Sciatic nerve (tissue), 2 donors: ENCODE measurements at places on chromosomes 5 and 9.

GRCh38 chr5:154819546-154819945, 30.9 kb downstream of the FAXDC2 start:
- DNase-seq, result peak; percentile 32

DNA sequence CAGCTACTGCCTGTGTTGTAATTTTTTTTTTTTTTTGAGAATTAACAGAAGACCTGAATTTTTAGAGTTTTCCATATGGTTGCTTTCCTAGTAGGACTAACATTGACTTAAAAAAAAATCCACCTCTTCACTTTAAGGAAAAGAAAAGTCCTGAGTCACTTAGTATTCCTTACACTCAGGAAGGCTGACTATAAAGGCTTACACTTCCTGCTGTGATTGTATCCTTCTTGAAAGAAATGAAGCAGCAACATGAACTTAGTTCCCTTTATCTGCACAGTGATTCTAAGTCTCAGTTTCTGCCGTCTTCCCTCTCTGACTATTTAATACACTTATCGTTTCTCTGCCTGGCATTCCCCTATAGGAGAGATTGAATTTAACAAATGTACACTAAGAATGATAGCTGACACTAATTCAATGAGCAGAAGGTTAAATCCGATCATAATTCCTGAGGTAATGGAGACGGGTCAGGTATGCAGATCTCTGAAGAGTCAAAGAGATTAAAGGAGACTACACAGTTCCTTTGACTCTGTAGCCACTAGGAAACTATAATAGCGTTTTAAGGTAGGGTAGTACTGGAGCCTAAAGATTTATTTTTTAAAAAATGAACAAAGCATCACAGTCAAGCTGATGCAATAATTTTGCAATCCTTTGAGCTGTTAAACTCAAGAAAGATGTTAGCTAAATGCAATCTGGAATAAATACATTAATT, 185.1 kb upstream of the ELAVL2 start:
- no peak for DNase-seq

- no peak for DNase-seq
Measured at GRCh38 chr9:88736136-88736637, 201.2 kb downstream of the NXNL2 start.

DNA sequence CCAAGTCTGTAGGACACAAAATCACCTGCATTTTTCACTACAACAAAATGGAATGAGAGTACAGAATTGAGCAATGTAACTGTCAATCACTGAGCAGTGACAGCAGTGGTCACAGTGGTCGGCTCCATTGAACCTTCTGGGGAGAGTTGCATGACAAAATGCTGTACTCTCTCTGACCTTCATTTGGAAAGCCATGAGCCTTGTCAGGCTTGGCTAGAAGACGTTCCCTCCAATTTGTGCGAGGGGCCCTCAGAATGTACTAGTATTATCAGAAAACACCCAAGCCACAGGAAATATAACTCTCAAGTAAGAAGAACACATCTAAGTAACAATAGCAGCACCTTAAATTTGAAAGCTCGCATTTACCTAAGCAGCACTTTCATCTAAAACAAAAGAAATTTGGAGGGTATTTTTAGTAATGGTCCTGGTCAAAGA, 425.6 kb upstream of the MEF2C start:
- no peak for DNase-seq

DNA sequence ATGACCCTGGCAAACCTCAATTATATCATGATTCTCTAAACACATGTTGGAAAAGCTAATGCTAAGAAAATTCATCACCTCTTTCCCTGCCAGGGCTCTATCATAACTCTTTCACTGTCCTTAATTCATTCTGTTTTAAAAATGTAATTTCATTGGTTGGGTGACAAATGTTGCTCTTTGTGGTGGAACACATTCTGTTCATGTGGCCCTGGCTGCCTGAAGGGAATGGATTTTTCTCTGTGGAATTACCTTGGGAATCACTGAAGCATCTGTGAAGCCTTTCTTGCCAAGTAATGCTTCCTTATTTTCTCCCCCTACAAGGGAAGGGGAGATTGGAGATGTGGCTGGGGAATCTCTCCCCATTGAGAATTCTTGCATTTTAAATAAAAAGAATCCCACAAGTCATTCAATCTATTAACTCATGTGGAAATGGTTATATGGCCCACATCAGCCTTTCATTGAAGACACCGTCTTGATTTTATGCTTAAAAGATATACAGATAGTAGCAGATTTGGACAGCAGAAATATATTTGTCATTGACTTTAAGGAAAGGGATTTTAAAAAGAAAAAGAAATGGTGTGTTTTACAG, 201.8 kb upstream of the NMUR2 start:
- no peak for DNase-seq

DNA sequence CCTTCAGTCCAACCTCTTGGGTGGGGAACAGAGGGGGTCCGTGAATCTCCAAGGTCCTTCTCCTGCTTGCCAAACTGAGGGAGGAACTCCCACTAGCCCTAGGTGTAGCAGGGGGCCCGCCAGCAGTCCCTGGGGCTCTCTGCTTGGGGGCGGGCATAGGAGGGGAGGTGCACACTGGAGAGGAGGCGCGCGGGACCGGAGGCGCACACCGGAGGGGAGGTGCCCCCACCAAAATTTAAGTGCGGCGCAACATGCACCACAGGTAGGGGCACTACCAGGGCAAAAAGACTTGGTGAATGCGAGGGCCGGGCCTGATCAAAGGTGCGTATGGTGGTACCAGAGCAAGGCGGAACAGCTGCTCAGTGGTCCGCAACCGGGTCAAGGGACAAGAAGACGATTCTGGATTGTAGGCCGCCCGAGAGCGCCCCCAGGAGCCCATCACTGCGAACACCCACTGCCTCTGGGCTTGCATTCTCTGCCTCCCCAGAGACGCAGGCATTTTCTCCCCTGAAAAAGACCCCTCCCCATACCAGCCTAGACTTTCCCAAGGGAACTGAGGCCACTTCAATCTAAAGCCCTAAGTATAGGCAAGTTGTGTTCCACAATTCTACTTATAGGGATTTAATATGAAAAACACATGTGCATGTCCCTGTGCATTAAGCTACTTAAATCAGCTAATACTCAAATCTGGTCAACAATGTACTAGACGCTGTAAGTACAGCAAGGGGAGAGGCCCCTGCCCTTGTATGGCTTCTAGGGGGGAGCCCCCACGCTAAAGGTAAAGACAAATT, 50.6 kb downstream of the TGFBI start:
- no peak for DNase-seq

DNA sequence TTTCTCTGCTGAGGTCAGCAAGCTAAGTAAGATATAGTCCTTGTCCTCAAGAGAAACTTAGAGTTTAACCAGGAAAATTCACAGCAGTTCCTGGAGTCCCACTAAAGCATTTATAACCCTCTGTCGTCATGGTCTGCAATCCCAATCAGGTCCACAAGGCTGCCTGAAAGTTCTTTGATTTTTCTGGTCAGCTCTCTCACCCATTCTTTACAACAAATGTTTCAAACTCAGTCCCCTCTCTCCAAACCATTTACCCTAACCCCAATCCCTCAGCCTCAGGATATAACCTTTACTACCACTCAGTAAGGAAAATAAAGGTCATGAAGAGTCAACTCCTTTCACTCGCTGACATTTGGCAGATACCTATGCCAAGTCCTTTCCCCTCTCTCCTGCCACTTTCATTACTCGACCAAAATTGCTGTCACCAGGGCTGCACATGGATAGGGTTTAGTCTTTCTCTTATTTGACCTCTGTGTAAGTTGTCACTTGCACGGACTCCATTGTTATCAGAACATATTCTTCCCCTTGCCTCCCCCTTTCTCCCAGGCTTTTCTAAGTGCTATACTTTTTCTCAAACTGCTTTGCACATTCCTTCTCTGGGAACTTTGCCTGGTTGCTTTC, 936.6 kb downstream of the NR2F1-AS1 start:
- no peak for DNase-seq

DNA sequence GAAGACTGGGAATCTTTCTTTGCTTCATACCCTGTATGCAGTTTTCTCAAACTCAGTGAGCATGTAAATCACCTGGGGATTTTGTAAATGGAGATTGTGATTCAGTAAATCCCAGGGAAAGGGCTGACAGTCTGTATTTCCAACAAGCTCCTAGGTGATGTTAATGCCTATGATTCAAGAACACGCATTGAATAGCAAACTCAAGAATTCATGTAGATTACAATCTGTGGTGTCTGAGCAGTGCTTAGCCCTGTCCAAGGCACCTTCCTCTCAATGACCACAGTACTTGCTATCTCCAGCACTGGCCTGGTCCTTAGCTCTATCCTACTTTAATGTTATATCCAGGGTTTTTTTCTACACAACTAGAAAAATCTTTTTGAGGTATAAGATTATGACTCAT, 721.4 kb upstream of the MEF2C start:
- no peak for DNase-seq
